Amniotic stem cell (primary cell): ENCODE measurements at places on chromosomes 4 and X.

DNA sequence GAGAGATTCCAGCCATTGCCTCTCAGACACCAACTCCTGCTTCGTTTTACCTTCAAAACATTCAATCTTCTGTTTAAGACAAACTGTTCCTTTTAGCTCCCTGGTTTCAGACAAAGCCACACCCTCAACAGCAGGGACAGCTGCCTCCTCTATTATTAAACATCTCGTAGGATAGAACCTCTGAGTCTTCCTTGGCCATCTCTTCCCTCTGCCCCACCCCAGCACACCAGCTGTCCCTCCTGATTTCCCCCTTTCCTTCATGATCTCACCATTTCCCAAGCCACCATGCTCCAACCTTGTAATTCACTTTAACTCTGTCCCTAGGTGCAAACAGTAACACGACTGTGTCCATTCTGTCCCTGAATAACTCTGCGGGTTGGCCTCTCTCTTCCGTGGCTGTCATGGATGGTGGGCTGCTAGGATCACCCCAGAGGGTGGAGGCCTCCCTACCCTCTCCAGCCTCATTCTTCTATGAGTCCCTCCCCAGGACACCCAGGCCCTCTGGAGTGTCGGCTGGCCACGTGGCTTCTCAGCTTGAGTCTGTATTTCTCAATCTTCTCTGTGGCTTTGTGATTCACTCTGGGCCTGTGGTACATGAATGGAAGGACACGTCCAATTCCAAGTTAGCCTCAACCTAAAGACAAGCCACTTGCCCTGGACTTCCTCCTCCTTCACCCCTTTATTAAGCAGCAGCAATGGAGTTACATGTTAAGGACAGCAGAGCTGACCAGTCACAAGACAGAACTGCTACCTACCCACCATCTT, 349.9 kb downstream of the FBXW7 start:
- DNase-seq: no peak

GRCh38 chr4:27198246-27198645, 337.6 kb downstream of the STIM2 start:
- DNase-seq: no peak

GRCh38 chrX:118780509-118780908, 43.1 kb upstream of the ZCCHC12 start:
- DNase-seq: no peak

- peak; percentile 38 for DNase-seq
These were observed 44.0 kb downstream of the SLC25A5 start for GRCh38 chrX:119512146-119512800.

DNA sequence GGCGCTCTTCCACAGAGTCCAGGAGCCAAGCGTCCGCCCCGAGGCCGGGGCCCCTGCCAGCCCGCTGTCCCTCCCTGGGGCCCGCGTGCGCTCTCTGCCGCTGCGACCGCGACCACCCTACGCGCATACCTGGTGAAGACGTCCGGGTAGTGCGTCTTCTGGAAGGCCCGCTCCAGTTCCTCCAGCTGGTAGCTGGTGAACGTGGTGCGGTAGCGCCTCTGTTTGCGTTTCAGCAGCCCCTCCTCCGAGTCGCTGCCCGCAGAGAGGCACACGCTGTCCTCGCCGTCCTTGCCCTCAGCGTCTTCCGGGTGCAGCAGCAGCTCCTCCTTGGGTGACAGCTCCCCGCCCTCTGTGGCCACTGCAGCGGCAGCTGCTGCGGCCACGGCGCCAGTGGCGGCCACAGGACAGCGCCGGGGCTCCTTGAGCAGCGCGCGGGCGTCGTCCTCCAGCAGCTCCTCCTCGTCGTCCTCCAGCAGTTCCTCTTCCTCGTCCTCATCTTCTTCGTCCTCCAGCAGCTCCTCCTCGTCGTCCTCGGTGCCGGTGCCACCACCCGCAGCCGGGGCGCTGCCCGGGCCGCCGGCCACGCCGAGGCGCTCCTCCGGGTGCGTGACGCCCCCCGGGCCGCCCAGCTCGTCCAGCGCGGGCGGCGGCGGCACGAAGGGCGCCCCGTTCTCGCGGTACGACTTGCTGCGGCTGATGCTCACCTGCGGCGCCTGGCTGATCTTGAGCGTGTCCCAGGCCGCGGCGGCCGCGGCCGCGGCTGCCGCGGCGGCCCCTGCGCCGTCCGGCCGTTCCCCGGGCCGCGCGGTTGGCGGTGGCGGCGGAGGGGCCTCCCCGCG, 2.8 kb downstream of the ARX start:
- no peak for DNase-seq

- DNase-seq: no peak
These were observed 60.9 kb upstream of the CLCN4 start for GRCh38 chrX:10095698-10096432.
